Fibroblast of lung (primary cell): ENCODE measurements at places on chromosomes 5 and 9. TPM values are rescaled to one million over a fixed set of nuclear protein-coding genes. Genes with fewer than 3 reads are reported as not detected.

DNA sequence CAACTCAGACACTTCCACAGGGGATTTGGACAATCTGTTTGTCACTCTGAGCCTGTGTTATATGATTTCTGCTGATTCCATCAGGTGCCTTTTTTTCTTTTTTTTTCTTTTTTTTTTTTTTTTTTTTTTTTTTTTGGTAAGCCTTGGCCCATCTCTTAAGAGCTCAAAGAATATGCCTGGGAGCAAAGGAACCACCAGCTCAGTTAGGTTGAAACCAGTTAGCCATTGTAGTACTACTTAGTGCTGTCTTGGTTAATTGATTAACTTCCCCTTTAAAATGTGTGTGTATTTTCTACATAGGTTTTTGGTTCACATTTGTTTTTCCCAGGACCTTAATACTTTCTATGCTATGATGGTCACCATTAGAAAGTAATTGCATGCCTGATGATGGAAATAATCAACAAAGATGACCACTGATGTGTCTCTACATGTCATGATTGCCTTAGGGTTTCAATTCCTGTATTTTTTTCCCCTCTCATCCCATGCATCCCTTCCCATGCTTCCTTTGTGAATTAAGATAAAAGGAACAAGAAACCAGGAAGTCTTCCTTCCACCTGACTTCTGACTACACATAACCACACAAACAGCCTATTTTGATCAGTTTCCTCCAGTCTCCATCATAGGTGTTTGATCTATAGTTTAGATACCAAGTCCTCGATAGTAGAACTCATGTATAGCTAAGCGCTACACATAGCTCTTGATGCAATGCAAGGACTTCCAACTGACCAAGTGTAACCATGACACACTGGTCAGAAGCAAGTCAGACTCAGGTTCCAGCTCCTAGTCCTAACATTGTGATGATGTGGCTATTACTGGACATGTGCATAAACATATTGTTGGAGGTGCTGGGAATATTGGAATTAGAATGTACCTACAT is 306.1 kb downstream of the EFNA5 start:
- DNase-seq = no peak

SH3RF2 gene
- total RNA-seq = 0.26 and 1.2 TPM in 2 replicates

GPX3 gene
- 126 and 182 TPM in 2 replicates for total RNA-seq

NIPAL4 gene
- total RNA-seq = 0.17 and 0.26 TPM in 2 replicates

- DNase-seq = no peak
Observed at GRCh38 chr9:123615381-123615780, 259.4 kb downstream of the CRB2 start.

DNA sequence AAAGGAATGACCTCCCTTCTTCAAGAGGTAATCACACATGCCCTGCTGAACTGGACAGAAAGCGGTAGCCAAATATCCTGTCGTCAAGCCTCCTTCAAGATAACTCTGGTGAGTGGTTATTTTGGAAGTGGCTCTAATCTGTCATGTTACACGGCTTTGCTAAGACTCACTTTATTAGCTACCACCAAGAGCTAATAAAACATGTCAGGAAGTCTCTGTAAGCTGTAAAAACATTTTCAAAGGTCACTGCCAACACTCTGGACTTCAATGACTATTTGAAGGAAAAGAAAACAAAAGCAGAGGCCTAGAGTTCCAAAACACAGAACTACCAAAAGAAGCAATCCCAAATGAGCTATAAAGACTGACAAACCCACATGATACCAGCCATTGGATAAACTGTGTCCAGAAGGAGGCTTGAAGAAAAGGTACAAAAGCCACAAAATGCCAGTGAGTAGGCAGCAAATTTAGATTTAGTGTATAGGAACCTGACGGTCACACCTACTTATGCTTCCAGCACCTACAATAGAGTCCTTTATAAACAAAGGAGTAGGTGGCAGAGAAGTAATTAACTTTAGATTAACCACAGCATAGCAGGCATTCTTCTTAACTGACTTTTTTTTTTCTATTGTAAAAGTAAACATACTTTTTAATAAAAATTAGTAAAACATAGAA is 97.3 kb upstream of the EQTN start:
- no peak for DNase-seq

MARCOL gene
- not detected in 2 replicates for total RNA-seq

SH2D3C gene
- total RNA-seq = 0.26 TPM in 1 of 2 replicates, not detected in the other
